ENCODE measurements at places on chromosomes 3 and 15.

- no peak for DNase-seq
Observed at GRCh38 chr3:487614-488013, 291.1 kb downstream of the CHL1 start.

GRCh38 chr15:98823012-98823458, 174.7 kb downstream of the IGF1R start:
- DNase-seq = no peak

DNA sequence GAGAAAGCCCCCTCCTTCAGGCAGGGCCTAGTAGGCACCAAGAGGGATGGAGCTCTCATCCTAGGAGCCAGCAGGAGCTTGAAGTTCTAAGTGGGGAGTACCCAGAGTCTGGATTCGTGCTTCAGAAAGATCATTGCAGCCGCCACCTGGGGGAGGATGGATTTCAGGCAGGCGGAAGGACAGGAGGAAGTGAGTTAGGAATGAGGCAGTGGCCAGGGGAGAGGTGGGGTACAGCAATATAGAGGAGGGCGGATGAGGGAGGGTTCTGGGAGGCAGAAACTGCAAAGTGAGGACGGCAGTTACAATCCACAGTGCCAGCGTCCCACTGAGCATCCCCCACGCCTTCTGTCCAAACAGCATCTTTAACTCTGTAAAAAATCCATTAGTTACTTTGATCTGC, 65.2 kb upstream of the LINGO1 start:
- DNase-seq = no peak

- DNase-seq = no peak
Observed at GRCh38 chr3:49465270-49466034, 4.6 kb upstream of the DAG1 start.

DNA sequence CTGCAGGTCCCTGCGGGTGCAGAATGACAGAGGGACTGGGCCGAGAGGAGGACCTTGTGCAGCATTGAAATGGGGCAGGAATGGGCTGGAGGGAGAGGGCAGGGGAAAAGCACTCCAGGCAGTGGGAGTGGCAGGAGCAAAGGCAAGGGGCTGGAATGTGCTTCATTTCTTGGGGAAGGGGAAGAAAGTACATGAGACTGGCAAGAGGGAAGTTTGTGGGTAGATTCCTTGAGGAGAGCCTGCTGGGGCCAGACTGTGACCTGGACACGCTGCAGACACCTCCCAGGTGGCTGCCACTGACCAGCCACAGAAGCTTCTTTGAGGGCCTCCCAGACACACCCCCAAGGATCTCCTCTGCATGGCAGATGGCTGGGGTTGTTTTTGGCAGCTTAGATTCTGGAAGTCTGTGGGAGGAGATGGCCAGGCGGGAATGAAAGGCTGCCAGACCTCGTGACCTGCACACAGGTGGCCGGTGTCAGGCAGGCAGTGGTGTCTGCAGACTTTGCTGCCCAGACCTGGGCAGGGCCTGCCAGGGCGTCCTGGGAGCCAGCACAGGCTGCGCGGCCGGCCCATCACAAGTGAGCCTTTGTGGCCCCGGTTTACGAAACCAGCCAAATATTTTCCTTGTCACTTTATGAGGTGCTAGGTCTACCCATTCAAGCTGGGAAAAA, 53.1 kb downstream of the SPSB4 start:
- DNase-seq = no peak

DNA sequence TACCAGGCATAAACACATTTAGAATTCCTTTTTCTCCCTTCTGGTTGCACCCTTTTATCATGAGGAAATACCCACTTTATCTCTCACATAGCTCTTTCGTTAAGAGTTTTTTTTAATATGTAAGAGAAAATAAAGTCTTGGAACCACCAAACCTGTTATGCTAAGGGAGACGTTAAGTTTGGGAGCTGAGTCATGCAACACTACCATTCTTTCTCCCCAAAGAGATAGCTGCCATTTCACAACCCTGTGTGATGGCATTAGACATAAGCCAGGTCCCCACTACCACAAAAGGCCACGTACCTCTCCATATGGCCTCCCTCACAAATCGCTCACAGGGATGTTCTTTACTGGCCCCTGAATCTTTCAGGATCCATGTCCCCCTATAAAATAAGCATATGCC, 7.6 kb upstream of the NIPA1 start:
- no peak for DNase-seq

DNA sequence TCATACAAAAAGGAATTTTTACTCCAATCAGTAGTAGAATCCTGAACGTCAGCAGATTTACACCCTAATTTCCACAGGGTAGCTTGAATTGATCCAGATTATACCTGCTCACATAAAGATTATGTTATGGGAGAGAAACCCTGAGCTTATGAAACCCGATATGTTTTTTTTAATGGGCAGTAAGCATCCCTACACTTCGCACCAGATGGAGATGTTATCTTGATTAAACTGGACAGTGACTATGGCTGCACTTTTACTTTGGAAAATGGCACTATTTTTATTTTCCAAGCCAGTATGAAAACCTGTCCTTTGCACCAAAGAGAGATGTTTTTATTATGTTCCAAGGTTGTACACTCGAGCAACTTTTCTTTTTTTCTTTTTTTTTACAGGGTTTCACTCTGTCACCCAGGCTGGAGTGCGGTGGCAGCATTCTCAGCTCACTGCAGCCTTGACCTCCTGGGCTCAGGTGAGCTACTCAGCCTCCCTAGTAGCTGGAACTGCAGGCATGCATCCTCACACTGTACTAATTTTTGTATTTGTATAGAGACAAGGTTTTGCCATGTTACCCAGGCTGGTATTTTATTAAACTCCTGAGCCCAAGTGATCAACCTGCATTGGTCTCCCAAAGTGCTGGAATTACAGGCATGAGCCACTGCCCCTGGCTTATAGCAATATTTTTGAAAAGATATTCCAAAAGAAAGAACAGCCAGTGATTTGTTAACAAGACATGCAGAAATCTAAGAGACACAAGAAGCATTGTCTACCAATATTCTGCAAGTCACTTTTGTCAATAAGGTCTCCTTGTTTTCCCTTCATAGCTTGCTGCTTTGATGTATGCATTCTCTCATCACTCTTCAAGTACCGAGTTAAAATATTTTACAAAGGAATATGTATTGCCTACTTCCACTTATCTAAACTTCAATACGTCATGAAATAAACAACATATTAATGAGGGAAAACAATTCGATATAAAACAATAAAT, 1412.6 kb downstream of the ZPLD1 start:
- no peak for DNase-seq

DNA sequence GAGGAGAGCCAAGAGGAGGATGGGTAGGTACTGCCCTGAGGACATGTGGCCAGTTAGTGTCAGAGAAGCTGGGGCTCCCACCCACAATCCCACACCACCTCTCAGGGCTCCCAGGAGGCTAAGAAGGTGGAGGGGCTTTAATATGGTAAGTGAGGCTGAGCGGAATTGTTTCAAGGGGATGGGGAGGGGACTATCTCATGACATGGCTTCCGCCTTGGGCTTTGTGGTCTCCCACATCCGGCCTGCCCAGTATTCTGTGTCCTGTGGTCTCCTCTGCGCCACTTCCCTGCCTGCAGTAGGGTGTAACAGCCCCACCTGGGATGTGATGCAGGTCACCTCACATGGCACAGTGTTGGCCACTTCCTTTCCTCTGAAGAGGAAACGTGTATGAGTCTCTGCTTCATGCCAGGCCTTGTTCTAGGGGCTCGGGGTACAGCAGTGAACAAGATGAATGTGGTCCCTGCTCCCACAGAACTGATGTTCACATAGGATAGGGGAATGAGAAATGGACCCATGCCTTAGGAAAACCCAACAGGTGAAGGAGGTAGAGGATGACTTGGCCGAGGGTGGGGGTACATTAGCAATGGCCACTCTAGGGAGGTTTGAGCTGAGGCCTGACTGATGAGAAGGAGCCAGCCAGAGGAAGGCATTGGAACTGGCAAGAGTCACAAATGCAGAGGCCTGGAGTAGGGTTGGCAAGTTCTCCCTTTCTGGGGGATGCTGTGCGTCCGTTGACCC, 3.2 kb downstream of the NEIL1 start:
- no peak for DNase-seq

DNA sequence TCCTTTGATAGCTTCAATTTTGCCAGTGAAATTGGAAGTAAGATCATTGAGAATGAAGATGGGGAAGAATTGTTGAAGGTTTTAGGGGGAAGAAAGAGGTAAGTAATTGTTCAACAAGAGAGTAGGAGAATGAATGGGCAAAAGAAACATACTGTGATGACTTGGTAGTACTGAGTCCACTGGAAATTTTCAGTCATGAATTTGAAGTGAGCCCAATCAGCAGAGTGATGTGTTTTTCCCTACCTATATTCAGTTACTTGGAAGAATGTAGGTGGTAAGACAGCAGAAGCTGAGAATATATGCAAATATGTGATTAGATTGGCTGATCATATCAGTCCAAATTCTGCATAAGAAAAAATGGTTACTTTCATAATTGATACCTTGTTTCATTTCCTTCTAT, 569.6 kb downstream of the AGBL1 start:
- no peak for DNase-seq

GRCh38 chr3:196569003-196569516, 600 bp downstream of the FBXO45 start:
- no peak for DNase-seq

- no peak for DNase-seq
Observed at GRCh38 chr15:52186651-52187486, 4.3 kb downstream of the GNB5 start.

- DNase-seq = no peak
Observed at GRCh38 chr15:86028961-86029360, 50.7 kb upstream of the AGBL1 start.

GRCh38 chr15:98875309-98875708, 132.3 kb downstream of the PGPEP1L start:
- DNase-seq = no peak

GRCh38 chr3:42230860-42231259, 35.1 kb downstream of the CCK start:
- DNase-seq = no peak

DNA sequence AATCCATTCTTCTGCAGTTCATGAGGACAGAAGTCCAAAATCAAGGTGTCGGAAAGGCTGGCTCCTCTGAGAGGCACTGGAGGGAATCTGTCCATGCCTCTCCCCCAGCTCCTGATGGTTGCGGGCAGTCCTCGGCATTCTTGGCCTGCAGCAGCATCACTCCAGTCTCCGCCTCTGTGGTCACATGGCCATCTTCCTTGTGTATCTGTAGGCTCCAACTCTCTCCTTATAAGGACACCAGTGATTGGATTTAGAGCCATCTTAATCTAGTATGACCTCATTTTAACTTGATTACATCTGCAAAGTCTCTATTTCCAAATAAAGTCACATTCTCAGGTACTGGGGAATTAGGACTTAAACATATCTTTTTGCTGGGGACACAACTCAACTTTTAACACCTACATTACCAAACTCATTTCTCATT, 56.0 kb upstream of the FLNB start:
- no peak for DNase-seq

GRCh38 chr3:73652896-73653295, 28.2 kb upstream of the PDZRN3 start:
- no peak for DNase-seq

DNA sequence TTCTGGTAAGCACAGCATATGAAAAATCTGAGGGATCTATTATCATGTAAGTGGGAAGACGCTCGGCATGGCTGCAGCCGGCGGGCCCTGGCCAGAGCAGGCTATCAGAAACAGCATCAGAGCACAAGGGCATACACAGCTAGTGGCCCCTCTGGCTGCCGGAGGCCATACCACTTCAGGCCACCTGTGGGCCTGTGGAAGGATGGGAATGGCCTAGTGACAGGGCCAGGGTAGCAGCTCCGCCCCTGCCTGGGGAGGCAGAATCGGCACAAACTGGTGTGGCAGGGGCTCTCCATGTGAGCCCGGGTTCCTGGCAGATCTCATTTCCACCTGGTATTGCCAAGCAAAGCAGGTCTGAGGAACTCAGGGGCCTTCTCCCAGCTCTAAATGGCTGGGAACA, 46.4 kb downstream of the SH3BP5 start:
- DNase-seq = no peak

Data from occipital lobe (tissue), 3 donors.